ENCODE measurements at places on chromosomes 12 and 14.

DNA sequence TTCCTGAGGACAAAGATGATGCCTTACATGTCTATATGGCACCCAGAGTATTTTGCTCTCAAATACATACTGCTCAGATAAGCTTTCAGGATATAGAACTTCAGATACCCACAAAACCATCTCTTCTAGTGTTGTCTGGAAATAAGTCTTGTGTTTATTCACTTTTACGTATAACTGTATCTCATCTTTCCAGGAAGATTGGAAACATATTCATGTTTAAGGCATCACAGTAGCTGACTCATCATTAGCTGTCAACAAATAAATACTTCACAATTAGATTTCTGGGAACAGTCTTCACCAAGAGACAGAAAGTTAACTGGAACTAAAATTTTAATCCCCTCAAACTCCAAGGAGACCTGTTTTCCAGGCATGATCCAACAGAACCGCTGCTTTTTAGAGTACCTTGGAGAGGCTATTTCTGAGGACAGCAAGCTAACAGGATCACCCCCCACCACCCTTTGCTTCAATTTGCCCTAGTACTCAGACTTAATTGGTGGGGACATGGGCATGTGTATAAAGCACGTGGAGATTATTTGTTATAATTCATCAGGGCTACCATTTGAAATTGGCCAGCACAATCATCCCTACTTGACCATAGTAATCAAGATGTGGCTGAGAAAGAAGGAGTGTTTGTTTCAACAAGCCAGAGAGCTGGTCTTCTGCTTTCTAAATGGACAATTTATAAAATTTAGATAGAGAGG, 129.3 kb upstream of the HIF1A start:
- DNase-seq, result no peak

- no peak for DNase-seq
Observed at GRCh38 chr14:65241125-65241752, 138.9 kb upstream of the MAX start.

- DNase-seq, result no peak
Observed at GRCh38 chr12:47908738-47909137, 3.9 kb upstream of the VDR start.

- no peak for DNase-seq
Observed at GRCh38 chr12:56714431-56714929, 10.6 kb downstream of the NACA start.

GRCh38 chr12:92294676-92295440, 149.2 kb upstream of the BTG1 start:
- DNase-seq, result no peak

- DNase-seq, result no peak
Observed at GRCh38 chr14:69530095-69530494, 44.6 kb downstream of the CCDC177 start.

Data from C1 segment of cervical spinal cord (tissue), 14 donors.